ENCODE measurements at places on chromosomes 11 and 22. TPM values are rescaled to one million over a fixed set of nuclear protein-coding genes. Genes with fewer than 3 reads are reported as not detected.

DNA sequence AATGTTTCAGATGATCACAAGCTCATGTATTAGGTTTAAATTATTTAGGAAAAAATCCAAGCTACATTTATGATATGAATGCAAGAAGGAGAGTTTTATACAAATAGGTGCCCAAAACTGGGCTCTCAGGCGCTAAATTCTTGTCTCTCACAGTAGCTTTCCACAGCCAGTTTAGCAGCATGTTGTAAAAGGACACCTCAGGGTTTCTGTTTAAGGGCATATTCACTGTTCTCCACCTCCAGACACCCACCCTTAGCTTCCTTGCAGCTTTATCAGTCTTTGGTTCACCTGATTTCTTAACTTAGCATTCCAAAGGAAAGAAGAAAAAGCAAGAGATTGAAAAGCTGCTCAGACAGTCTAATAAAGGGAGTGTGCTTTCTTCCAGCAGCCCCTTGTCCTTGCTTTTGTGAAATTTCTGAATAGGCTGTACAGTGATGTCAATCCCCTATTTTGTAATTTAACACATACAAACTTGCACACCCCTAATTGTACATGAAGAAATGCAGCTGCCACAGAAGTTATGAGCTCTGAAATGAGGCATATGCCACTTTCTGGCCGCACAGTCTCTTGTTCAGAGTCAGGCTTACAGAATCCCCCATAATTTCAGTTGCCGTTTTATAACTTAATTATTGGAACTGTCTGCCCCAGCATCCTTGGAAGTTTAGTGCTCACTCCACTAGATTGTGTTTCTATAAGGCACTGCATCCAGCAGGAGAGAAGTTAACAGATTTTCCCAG, 262.1 kb downstream of the DDX10 start:
- DNase-seq: peak; percentile 63

GRCh38 chr11:79902493-79902892, 461.7 kb upstream of the TENM4 start:
- peak; percentile 56 for DNase-seq

DNA sequence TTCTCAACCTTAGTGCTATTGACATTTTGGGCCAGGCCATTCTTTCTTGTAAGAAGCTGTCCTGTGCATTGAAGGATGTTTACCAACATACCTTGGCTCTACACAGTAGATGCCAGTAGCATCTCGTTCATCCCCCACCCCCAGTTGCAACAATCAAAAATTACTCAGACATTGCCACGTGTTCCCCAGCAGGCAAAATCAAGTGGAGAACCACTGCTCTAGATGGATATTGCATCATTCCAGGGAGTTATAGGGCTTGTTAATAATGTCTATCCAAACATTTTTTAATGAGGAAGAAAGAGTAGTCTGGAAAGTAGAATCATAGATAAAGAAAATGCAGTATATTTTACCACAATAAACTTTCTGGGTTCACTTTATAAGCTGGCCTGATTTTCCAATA, 64.1 kb downstream of the PRMT3 start:
- no peak for DNase-seq

DNA sequence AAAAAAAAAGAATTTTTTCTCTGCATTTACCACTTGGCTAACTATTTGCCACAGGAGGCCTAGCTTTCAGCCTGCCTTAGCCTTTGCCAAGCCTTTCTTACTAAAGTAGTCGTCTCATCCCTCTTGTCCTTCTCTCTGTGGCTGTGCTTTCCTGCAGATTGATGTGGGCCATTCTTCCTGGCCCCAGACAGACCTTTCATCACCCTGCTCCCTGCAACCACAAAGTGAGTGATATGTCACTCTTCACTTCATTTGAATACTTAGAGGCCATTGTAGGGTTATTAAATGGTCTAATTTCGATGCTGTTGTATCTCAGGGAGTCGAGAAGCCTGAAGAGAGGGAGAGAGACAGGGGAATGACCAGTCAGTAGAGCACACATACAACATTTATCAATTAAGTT, 37.6 kb downstream of the ART5 start:
- no peak for DNase-seq

- no peak for DNase-seq
Observed at GRCh38 chr11:32374261-32374711, 61.1 kb downstream of the WT1 start.

SPDYC gene
- total RNA-seq: not detected

KRTAP5-8 gene
- 0.31 TPM for total RNA-seq

GRCh38 chr22:29727131-29727523, 7.3 kb downstream of the CABP7 start:
- DNase-seq: no peak

SYNGR1 gene
- total RNA-seq: 7.2 TPM

- DNase-seq: no peak
Observed at GRCh38 chr22:20787223-20787622, 13.3 kb downstream of the SERPIND1 start.

GRCh38 chr11:69698362-69698761, 5.5 kb downstream of the FGF19 start:
- no peak for DNase-seq

DGCR6 gene
- 1.7 TPM for total RNA-seq

GUCY1A2 gene
- total RNA-seq: 31.7 TPM

VPREB1 gene
- total RNA-seq: not detected

GRCh38 chr11:20563866-20564265, 35.5 kb upstream of the SLC6A5 start:
- DNase-seq: no peak

GRCh38 chr22:47548953-47549740, 786.7 kb downstream of the TBC1D22A start:
- no peak for DNase-seq

- no peak for DNase-seq
Observed at GRCh38 chr11:37721485-37721884, 1123.4 kb upstream of the RAG2 start.

CYB5R2 gene
- 7.9 TPM for total RNA-seq

MYRF gene
- total RNA-seq: 15.4 TPM

GRCh38 chr11:7603031-7603781, 70.1 kb downstream of the CYB5R2 start:
- no peak for DNase-seq

- DNase-seq: no peak
Observed at GRCh38 chr11:33884601-33885000, 7.3 kb downstream of the LMO2 start.

DNA sequence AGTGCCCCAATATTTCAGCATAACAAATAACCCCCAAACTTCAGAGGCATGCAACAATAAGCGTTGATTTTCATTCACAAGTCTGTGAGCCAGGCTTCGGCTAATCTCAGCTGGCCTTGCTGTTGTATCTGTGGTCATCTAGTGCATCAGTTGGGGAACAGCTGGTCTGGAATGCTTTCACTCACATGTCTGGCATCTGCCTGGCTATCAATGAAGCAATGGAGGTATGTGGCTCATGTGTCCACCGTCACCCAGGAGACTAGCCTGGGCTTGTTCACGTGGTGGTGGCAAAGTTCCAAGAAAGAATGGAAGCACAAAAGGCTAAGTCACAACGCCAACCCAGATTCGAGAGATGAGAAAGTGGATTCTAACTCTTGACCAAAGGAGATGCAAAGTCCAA, 304.8 kb upstream of the ISX start:
- DNase-seq: no peak

DNA sequence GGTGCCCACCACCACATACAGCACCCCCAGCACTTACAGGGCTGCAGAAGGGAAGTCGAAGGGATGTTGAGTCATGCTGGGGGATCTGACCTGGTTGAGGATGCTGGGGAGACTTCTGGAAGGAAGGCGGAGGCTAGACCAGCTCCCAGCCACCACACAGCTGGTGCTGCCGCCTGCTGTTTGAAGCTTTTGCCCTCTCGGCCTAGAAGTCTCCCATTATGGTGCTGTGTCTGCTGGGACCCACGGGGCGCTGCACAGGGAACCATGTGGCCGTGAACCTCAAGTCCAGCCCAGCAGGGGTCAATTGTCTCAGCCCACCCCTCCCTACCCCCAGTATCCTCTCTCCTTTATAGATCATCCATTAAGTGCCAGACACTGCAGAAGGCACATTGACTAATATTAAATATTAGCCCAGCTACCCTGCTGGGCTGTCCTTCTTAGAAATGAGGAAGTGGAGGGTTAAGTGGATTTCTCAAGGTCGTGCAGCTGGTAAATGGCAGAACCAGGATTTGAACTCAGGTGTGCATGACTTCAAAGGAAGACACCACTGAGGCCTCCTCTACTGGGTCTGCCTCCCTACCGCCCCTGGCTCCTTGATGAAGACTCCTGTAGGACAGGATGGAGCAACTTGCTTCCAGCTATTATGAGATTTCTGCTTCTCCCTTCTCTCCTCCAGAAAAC, 49.7 kb downstream of the CYTH4 start:
- no peak for DNase-seq

PDGFB gene
- total RNA-seq: 28.2 TPM

All from left lung (tissue), 14 donors.